CD4-positive, alpha-beta T cell treated with Interleukin-15 for 4 hours (primary cell): ENCODE measurements at places on chromosomes 11 and 22.

- DNase-seq: no peak
Measured at GRCh38 chr22:26556904-26557303, 33.0 kb downstream of the TPST2 start.

DNA sequence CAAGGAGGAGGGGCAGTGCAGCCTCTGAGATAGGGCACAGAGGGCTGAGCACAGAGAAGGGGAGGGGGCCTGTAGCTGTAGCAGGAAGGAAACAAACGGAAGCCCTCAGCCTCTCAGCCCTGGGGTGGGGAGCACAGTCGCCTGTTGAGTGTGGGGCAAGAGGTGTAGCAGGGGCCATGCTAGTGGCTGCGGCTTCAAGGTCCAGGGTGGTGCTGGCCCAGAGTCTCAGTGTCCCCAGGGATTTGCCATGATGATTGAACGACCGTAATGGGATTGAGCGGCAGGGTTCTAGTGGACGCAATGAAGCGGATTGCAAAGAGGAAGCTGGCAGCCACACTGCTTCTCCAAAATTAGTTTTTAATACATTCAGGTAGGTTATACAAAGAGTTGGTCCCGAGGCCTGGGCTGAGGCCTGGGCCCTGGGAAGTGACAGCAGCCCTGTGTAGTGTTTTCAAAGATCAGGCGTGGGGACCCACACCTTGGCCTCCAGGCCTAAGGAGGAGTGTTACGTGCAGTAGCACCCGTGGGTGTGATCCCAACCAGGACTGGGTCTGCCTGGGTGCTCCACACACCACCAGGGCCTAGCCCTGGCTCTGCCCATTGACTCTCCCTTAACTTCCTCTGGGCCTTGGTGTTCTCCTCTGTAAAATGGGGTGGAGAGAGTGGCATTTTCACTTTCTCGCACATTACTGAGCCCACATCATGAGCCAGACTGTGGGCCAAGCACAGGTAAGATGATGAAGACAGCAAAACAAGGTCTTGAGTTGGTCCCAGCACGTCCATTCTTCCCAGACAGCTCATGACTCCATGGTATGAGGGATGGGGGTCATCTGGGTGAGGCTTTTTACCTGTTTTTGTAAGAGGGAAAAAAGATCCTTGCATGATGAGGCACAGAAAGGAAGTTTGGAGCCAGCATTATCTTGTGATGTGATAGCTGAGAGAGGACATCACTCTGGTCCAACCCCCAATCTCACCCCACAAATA lies 13.1 kb downstream of the LRRC32 start:
- DNase-seq: no peak

- no peak for DNase-seq
Measured at GRCh38 chr11:87397011-87397865, 359.5 kb downstream of the TMEM135 start.

DNA sequence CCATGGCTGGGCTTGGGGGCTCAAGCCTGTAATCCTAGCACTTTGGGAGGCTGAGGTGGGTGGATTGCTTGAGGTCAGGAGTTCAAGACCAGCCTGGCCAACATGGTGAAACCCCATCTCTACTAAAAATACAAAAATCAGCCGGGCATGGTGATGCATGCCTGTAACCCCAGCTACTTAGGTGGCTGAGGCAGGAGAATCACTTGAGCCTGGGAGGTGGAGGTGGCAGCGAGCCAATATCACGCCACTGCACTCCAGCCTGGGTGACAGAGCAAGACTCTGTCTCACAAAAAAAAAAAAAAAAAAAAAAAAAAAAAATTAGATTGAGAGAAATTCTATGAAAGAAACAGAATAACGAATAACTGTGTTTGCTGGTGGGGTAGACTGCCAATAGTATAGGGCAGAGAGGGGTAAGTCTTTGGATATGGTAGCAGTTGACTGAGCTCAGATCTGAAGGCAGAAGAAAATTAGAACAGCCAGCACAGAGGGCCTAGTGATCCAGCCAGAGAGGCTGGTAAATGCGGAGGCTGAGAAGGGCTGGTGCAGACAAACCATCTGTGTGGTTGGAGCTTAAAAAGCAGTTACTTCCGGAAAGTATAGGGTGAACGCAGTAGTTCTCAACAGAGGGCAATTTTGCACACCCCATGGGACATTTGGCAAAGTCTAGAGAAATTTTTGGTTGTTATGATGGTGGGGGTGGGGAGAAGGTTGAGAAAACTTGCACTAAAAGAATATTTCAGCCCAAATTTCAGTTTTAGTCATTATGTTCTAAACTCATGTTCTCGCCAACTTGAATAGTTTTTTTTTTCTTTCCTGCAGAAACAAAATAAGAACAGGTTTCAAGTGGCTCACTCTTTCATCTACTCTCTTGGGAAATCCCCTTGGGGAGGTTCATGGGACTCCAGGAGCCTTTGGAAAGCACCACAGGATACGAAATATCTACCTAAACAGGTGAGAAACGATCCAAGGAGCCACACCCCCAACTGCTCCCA lies 1.6 kb upstream of the HORMAD2 start:
- DNase-seq: peak; percentile 21

DNA sequence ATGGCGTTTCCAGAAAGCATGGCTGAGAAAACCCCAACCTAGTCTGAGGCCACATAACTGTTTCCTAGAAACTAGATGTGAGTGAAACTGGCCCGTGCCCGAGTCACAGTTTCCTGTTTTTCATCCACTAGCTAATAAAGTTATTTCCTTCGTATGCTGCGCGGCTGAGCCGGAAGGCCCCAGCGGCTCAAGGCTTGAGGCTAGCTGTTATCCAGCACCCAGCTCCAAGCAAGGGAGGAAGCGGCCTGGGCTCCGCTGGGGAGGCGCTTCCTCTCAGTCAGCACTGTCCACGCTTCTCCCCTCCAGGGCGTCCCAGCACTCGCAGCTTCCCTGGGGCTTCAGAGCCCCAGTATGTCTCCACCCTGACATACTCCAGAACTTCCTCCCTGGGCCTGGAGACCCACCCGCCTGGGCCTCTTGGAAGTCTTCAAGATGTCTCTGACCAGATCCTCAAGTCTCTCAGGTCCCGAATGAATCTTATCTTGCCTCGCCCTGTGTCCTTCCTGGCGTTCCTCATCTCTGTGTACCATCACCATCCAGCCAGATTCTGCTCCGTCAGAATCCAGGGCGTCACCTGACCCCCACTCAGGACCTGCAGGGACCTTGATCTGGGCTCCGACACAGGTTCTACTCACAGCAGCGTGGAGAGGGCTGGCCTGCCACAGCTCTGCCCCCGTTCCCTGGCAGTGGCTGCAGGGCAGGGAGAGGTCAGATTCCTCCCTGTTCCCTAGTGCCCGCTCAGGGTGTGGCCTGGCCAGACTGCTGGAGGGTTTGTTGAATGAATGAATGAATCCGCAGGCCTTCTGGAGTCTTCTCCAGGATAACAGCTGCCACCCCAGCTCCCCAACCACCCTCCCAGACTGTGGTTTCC lies 81.9 kb downstream of the LRRC32 start:
- DNase-seq: peak; percentile 62

GRCh38 chr22:17046566-17047348 lies 38.0 kb upstream of the IL17RA start:
- no peak for DNase-seq

GRCh38 chr11:11422411-11423128 lies 69.5 kb upstream of the CSNK2A3 start:
- DNase-seq: no peak

GRCh38 chr11:94747146-94747545 lies 21.0 kb upstream of the AMOTL1 start:
- DNase-seq: no peak

- no peak for DNase-seq
Measured at GRCh38 chr11:94787801-94788200, 19.6 kb downstream of the AMOTL1 start.

DNA sequence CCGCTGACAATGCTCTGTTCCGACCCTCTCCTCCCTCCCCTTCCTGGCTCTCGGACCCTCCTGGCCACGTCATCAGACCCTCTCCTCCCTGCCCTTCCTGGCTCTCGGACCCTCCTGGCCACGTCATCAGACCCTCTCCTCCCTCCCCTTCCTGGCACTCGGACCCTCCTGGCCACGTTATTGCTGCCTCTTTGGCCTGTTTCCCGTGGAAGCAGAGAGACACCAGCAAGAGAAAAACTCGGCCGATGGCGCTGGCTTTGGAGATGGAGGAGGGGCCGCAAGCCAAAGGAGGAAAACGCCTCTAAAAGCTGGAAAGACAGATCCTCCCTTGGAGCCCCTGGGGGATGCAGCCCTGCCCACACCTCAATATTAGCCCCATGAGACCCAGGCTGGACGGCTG lies 463.3 kb downstream of the BRD1 start:
- no peak for DNase-seq

DNA sequence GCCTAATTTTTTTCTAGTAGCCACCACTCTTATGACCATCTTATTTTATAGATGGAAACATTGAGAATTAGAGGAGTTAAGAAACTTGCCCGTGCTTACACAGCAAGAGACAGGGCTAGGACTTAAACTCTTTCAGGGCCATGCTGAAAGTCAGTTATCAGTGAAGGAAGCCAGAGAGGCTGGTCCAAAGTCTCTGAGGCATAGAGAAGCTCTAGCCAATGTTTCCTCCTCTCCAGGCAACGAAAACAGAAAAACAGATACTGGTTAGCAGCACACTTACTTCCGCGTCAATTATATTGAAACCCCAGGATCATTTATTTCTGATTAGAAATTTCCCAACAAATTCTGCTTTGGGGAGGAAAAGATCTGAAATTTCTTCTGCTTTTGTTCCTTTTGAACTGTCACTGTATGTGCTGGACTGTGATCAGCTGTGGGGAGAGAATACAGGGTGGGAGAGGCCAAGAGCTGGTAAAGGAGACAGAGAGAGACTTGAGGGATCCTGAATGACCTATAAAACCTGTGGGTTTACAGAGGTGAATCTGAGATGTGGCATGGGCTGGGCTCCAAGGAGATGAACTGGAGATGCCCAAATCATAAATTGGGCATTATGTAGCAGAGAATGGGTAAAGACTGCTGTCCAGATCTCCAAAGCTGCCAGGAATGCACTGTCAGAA lies 37.5 kb upstream of the CAPRIN1 start:
- no peak for DNase-seq

- DNase-seq: no peak
Measured at GRCh38 chr11:76237914-76238313, 31.6 kb upstream of the WNT11 start.

GRCh38 chr22:17112491-17113042 lies 8.6 kb downstream of the TMEM121B start:
- no peak for DNase-seq

DNA sequence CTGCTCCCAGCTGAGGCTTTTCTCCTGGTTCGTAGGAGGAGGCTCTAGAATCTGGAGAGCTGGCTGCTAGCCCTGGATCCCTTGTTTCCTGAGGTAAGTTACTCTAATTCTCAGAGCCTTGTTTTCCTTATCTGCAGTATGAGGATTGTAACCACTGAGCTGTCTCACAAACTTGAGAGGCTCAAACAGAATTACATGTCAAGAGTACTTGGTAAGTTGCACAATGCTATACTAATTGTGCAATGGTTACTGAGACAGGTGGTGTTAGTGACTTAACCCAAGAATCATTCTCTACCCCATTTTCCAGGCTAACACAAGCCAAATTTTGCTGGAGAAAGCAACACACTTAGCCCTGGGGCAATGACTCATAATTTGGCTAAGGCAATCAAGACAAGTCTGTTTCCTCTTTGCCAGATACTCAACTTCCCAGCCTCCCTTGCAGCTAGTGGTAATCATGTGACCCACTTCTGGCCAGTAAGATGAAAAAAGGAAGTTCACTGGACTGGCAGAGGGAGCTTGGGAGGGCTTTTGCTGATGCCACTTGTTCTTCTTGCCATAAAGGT lies 348.0 kb downstream of the TENM4 start:
- DNase-seq: no peak

GRCh38 chr22:36528341-36528740 lies 625 bp downstream of the EIF3D start:
- DNase-seq: no peak

DNA sequence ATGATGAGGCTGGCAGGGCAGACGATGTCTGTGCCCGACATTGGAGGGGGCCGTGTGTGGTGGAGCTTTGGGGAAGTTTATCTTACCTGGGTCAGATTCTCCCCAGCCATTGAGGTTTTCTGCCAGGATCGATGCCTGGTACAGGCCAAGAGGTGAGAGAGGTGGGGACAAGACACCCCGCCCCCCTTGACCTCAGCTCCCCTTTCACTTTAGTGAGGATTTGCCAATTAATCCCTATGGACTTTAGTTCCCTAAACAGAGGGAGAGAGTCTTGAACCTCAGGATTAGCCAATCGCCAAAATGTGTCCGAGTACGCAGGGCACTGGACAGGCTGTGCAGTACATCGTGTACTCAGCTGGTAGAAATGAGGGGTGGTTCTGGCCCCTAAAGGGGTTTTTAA lies 541 bp downstream of the HORMAD2 start:
- no peak for DNase-seq

DNA sequence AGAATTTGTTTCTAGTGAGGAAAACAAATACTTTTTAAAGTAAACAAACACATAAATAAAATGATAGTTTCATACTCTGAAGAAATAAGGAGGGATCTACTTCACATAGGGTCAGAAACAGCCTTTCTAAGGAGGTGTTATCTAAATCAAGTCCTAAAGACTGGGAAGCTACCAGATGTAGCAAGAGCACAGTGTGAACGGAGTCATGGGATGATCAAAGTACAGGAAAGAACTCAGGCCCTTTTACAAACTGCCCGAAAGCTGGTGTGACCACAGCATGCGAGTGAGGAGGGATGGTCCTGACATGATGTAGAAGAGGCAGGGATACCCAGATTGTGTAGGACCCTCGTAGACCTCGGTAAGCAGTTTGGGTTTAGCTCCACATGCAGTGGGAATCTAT lies 102.8 kb downstream of the ARHGAP32 start:
- DNase-seq: no peak

DNA sequence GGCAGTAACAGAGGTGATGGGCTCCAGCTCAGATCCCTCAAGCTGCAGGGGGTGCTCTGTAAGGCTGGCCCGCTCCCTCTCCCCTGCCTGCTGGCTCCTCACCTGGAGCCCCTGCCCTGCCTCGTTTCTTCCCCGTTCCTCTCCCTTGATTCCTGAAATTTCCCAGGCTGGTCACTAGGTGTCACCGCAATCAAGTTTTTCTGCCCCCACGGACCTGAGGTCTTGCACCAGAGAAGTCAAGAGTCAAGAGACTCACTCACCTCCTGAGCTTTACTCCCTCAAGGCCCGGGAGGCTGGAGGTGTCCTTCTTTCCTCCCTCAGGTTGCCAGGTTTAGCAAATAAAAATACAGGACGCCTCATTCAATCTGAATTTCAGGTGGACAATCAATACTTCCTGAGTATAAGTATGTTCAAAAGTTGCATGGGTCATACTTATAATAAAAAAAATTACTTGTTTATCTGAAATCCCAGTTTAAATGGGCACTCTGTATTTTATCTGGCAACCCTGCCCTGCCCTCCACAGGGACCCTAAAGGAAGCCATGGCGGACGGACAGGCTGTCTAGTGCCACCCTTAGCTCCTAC lies 69.2 kb downstream of the SCUBE1 start:
- peak; percentile 47 for DNase-seq

DNA sequence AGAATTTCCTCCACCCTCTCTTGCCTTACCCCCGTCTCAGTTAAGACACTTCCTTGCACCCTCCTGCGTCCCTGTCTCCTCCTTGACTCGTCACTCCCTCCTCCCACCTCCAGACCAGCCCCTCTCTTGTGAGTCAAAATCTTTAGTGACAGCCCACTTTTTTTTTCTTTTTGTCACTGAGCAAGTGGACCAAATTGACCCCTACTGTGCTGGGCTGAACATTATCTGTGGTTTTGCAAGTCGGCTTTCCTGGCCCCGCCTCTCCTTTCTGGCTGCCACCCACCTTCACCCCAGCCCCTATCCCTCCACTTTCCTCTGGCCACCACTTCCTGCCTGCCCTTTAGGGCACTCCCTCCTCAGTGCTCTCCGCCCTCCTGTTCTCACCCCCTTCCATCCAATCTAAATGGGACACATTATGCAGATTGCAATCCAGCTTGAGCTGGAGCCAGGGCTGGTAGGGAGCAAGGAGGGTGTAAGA lies at the start of gene APLNR:
TSS of gene APLNR (minus strand) at position 47 of the 478 bp plus-strand sequence. CDS start 246 bp downstream, outside the sequence.
- DNase-seq: no peak
